GM23248 (cell line): ENCODE measurements at places on chromosomes 3 and 15.

GRCh38 chr15:38225381-38225780, 27.3 kb upstream of the SPRED1 start:
- peak; percentile 16 for DNase-seq

DNA sequence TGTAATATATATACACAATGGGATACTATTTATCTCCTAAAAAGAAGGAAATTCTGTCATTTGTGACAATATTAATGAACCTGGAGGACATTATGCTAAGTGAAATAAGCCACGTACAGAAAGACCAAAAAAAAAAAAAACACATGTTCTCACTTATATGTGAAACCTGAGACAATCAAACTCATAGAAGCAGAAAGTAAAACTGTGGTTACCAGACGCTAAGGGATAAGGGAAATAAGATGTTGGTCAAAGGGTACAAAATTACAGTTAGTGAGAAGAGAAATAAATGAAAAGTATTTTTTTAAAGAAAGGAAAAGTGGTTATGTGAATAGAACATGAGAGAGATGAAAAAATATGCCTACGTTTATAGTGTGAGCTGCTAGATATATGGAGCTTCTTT, 101.1 kb downstream of the CPNE4 start:
- no peak for DNase-seq

GRCh38 chr15:55074431-55074830, 122.3 kb downstream of the RSL24D1 start:
- DNase-seq, result no peak

DNA sequence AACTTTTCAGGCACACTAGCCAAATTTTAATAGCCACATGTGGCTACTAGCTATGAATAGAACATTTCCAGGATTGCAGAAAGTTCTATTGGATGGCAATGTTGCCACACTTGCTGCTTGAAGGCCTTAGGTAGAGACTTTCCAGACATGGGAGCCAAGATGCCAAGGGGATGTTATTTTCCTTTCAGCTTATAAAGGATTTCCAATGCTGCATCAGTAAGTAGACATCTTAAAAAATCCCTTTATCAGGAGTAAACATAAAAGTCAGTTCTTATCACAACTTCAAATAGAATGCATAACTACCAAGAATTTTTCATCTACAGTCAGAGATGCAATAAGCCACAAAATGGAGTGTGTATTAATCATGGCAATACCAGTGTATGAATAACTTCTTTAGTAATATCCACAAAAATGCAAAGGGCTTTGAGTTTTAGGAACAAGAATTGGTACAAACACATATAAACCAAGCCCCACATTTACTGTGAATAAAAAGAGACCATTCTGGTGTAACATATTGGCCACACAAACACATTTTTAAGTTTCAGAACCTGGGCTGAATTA, 457.1 kb upstream of the ADAMTS9 start:
- peak; percentile 69 for DNase-seq

GRCh38 chr3:37670961-37671483, 190.7 kb upstream of the CTDSPL start:
- DNase-seq, result no peak

DNA sequence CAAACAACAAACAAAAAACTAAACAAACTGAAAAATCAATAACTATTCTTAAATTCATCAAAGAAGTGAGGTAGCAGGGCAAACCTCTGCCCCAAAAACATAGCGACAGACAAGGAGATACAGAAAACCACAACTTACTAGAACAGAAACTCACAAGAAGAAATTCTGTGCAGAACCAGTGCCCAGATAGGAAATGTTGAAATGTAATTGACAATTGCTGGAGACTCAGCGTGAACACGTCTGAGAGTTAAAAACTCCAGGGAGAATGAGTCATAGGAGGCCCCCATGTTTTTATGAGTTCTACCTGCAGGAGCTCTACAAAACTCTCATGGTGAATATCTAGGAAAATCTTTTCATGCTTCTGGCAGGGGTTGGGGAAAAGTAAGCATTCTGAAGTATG, 95.5 kb upstream of the SETMAR start:
- no peak for DNase-seq
